Jurkat, Clone E6-1 (cell line): ENCODE measurements at places on chromosomes 3 and 15.

DNA sequence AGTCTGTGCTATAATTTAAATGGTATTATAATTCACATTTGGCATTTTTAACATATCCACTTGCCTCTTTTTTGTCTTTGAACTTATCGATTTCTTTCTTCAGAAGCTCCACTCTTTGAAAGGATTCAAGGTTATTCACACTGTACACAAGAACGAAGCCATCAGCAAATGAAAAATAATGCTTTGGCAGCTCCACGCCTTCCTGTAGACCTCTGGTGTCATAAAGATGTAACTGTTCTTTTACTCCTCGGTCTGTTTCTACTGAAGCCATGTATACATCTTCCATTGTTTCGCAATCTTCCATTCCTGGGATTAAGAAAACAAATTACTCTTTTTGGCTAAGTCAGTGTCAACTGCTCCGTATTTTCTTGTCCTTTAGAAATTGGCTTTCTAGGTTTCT is 16.0 kb downstream of the NKIRAS1 start:
- no peak for DNase-seq

- no peak for DNase-seq
Observed at GRCh38 chr15:99095626-99096025, 9.3 kb upstream of the SYNM start.

DNA sequence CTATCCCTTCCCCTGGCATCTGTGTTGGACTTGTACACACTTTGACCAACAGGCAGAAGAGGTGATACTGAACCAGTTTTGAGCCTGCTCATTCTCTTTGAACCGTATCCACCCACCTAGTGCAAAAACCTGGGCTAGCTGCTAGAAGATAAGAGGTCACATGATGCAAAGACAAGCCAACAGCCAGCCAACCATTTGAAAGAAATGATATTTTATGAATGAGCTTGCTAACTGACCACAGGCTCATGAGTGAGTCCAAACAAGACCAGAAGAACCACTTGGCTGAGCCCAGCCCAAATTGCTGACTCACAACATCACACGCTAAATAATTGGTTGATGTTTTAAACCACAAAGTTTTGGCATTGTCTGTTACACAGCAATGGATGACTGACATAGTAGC is 74.0 kb upstream of the CTNNB1 start:
- DNase-seq, result no peak

DNA sequence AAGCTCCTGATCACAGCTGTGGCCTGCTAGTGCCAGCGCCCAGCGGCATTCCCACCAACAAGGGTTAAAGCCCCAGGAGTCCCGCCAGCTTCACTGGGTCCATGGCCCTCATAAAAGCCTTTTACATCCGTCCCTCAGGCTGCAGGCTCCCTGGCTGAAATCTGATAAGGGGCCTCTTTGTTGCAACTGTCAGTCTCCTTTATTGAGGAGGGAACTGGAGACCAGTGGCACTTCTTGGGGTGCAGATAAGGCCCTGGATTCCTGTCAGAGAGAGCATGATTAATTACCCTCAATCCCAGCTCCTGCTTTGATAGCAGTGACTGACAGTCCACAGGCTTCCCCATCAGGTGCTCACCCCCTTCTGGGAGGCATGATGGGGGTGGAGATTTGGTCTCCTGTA is 30.9 kb upstream of the CLK3 start:
- DNase-seq, result no peak

GRCh38 chr15:101058735-101059134 is 139.6 kb downstream of the LRRK1 start:
- no peak for DNase-seq

DNA sequence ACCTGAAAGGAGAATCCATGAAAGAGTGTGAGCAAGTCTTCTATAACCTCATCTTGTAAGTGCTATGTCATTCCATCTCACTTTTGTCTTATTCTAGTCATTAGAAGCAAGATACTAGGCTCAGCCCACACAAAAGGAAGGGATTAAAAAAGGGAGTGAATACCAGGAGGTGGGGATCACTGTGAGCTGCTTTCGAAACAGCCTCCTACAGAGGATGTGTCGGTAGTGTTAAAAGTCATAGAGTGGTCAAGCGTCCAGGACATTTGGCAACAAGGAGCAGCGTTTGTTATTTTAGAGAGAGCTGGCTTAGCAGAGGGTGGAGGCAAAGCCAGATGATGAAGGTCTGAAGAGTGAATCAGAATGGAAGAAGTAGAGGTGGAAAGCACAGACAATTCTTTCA is 11.7 kb upstream of the ZNF148 start:
- no peak for DNase-seq

DNA sequence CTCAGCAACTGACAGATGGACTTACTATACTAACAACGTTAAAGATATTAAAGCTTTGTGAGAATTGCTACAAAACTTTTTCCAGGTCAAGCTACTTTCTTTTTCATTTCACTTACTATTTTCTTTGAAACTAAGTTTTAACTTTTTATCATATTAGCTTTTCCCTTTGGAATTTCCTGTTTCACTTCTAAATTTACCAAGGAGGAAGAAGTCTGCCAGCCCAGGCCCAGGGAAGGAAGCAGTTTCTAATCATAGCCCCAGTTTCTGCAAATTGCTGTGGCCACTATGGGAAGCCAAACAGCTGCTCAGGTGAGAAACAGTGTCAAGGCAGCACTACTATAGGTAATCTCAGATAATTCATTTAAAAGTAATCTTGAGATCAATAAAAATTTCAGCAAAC is 18.4 kb downstream of the CYFIP1 start:
- DNase-seq, result no peak
